PC-3 (cell line): ENCODE measurements at places on chromosomes 16 and 17.

DNA sequence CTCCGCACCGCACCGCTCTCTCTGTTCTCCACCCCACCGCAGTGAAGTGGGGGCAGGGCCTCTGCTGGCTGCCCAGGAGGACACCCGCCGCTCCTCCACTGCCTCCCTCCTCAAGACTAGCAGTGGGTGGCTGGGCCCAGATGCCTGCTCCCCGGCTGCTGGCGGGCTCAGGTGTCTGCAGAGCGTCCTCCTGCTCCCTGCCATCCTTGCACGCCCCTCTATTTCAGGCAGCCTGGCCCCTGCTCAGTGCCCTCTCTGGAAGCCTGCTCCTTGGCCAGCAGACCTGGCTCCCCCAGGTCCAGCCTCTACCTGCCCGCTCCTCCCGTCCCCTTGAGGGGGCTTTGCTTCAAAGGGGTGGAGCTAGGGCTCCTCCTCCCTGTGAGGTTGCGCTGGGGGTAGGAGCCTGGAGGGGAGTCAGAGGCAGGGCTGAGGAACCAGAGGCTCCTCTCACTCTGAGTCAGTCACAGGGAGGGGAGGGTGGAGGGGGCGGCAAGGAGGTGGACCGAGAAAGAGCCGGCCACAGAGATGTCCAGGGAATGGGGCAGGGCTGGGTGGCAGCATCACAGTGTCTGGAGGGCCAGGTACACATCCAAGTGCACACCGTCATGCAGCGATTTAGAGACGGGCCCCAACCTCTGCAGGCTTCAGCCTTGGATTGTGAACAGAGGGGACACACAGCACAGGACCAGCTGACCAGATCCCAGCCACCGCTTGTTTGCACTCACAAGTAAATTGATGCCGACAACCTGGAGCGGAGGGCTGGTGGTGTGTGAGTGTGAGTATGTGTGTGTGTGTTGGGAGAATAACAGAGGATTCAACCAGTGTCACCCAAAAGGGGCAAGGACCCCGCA, 9.8 kb upstream of the TMEM92 start:
- DNase-seq, result no peak
- peaks cover 18% of the 10 kb centered on the region for H3K4me1 ChIP-seq
- no peaks in the 10 kb centered on the region for H3K36me3 ChIP-seq
- no peak overlapping the region for H3K4me3 ChIP-seq

GRCh38 chr17:50560931-50561745, 623 bp downstream of the CACNA1G start:
- H3K27me3 ChIP-seq, result peaks cover 30% of the 10 kb centered on the region
- H3K4me3 ChIP-seq, result peak overlapping the region; percentile 56
- H3K27ac ChIP-seq, result no peak overlapping the region
- no peak for DNase-seq

DNA sequence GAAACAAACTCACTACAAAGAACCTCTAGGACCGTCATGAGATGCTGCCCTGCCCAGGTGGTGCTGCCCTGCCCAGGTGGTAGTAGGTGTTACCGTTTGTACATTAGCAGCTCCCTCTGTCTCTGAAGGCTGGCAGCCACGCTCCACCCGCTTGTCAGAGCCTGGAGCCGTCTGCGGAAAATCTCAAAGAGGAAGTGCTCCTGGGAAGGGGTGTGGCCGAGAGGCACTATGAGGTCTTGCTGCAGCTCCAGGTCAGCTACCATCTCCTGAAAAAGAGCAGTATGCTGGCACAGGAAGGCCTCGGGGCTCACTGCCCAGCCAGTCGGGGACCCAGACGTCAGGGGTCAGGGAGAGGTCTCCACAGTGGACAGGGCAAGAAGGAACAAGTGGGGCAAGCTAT, 28.3 kb downstream of the ZNF276 start:
- no peak overlapping the region for H3K27ac ChIP-seq
- no peaks in the 10 kb centered on the region for H3K4me1 ChIP-seq
- H3K36me3 ChIP-seq, result no peaks in the 10 kb centered on the region; the same call in 1 of the 2 replicates
- no peak for DNase-seq
- no peak overlapping the region for H3K4me3 ChIP-seq
- no peaks in the 10 kb centered on the region for H3K27me3 ChIP-seq

DNA sequence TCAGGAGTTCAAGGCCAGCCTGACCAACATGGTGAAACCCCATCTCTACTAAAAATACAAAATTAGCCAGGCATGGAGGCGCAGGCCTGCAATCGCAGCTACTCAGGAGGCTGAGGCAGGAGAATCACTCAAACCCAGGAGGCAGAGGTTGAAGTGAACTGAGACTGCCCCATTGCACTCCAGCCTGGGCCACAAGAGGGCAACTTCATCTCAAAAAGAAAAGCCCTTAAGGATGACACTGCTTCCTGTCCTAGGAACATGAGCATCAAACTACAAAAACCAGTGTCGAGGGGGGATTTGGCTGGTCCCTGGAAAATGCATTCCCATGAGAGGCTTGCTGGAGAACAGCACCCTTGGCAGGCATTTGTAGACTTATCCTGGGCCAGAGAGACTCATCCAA, 449.5 kb upstream of the PSMD7 start:
- H3K4me1 ChIP-seq, result no peaks in the 10 kb centered on the region
- H3K27me3 ChIP-seq, result no peaks in the 10 kb centered on the region
- no peaks in the 10 kb centered on the region for H3K36me3 ChIP-seq
- no peak overlapping the region for H3K27ac ChIP-seq

DNA sequence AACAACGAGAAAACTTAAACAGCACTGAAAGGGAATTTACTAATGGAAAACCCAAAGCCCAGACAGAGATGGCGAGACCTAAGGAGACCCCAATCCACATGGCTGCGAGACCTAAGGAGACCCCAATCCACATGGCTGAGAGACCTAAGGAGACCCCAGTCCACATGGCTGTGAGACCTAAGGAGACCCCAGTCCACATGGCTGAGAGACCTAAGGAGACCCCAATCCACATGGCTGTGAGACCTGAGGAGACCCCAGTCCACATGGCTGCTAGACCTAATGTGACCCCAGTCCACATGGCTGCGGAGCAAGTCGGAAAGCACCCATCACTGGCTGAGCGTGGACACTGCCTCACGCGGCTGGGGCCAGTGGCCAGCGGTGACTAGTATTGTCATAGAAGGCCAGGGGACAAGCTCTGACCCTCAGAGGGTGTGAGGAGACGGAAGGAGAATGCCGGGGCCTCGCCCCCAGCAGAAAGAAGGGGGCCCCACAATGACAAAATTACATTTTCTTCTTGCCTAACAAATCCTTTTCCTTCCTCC, 241.8 kb downstream of the C16orf95 start:
- H3K4me1 ChIP-seq, result peaks cover 6% of the 10 kb centered on the region; the same call in 1 of the 2 replicates
- H3K36me3 ChIP-seq, result no peaks in the 10 kb centered on the region
- no peak overlapping the region for H3K4me3 ChIP-seq
- no peaks in the 10 kb centered on the region for H3K27me3 ChIP-seq
- DNase-seq, result no peak

- no peaks in the 10 kb centered on the region for H3K27me3 ChIP-seq
- no peak overlapping the region for H3K4me3 ChIP-seq
- H3K27ac ChIP-seq, result no peak overlapping the region
- no peaks in the 10 kb centered on the region for H3K4me1 ChIP-seq
- DNase-seq, result no peak
Observed at GRCh38 chr16:4060009-4060408, 56.2 kb downstream of the ADCY9 start.

GRCh38 chr16:19853742-19854542, 30.7 kb downstream of the GPRC5B start:
- no peak overlapping the region for H3K27ac ChIP-seq
- H3K36me3 ChIP-seq, result no peaks in the 10 kb centered on the region
- H3K4me3 ChIP-seq, result no peak overlapping the region
- H3K4me1 ChIP-seq, result no peaks in the 10 kb centered on the region
- H3K27me3 ChIP-seq, result no peaks in the 10 kb centered on the region
